ENCODE measurements at places on chromosomes 12 and 14.

GRCh38 chr14:51901475-51902024 lies 41.1 kb downstream of the GNG2 start:
- DNase-seq: no peak

- no peak for DNase-seq
Observed at GRCh38 chr14:68636597-68636996, 156.3 kb downstream of the ZFP36L1 start.

DNA sequence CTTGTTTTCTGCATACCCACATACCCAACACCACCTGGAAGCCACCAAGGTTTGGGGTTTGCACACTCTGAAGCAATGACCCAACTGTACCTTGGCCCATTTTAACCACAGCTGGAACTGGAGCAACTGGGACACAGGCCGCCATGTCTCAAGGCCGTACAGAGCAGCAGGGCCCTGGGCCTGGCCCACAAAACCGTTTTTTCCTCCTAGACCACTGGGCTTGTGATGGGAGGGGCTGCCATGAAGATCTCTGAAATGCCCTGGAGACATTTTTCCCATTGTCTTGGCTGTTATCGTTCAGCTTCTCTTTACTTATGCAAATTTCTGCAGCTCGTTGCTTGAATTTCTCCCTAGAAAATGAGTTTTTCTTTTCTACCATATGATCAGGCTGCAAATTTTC lies 96.7 kb upstream of the PLEKHA5 start:
- DNase-seq: no peak

GRCh38 chr12:103301642-103302591 lies 193.9 kb downstream of the C12orf42 start:
- DNase-seq: no peak

GRCh38 chr12:7319930-7320329 lies 16.1 kb downstream of the ACSM4 start:
- no peak for DNase-seq

- DNase-seq: no peak
Observed at GRCh38 chr12:115210533-115211252, 526.7 kb upstream of the TBX3 start.

DNA sequence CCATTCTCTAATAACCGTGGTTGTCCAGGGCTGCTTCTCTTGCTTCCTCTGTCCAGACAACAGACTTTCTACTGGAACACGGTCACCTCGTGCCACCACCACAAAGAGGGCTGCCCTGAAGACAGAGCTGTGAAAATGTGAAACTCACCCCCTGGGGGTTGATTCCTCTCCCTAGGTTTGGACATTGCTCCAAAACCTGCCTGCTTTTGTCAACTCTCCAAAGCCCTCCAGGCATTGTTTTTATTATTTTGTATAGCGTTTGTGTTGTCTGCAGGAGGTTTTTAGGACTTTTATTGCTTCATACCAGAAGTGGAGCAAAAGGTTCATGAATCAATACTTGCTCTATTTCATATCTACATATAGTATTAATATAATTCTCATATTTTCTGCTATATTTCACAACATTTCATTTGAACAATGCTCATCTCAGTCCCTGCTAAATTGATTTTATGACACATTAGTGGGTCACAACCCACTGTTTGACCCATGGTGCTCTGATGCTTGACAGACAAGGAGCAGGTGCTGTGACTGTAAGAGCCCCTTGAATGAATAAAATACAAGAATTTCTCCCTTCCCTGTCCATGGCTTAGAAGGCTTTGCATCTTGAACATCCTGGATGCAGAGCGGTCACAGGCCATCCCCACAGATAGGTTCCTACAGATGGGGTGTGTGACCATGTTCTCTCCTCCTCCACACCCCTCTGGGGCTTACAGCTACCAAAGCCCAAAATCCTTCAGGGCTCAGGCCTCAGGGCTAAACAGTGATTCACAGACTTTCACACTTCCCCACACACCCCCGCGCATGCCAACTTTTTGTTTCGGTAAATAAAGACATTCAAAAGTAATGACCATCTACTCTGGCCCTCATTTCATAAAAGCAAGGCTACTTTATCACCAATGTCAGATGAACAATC lies 20.6 kb upstream of the EML1 start:
- DNase-seq: no peak

- no peak for DNase-seq
Observed at GRCh38 chr12:66049538-66050282, 80.8 kb downstream of the LLPH start.

GRCh38 chr14:51302295-51303030 lies 62.4 kb downstream of the TMX1 start:
- DNase-seq: no peak

GRCh38 chr12:131330106-131330815 lies 376.6 kb downstream of the ADGRD1 start:
- DNase-seq: no peak

- no peak for DNase-seq
Observed at GRCh38 chr12:91851741-91852477, 293.7 kb downstream of the BTG1 start.

- no peak for DNase-seq
Observed at GRCh38 chr12:13945641-13946040, 35.8 kb downstream of the GRIN2B start.

- DNase-seq: no peak
Observed at GRCh38 chr12:29889737-29890136, 106.0 kb upstream of the TMTC1 start.

DNA sequence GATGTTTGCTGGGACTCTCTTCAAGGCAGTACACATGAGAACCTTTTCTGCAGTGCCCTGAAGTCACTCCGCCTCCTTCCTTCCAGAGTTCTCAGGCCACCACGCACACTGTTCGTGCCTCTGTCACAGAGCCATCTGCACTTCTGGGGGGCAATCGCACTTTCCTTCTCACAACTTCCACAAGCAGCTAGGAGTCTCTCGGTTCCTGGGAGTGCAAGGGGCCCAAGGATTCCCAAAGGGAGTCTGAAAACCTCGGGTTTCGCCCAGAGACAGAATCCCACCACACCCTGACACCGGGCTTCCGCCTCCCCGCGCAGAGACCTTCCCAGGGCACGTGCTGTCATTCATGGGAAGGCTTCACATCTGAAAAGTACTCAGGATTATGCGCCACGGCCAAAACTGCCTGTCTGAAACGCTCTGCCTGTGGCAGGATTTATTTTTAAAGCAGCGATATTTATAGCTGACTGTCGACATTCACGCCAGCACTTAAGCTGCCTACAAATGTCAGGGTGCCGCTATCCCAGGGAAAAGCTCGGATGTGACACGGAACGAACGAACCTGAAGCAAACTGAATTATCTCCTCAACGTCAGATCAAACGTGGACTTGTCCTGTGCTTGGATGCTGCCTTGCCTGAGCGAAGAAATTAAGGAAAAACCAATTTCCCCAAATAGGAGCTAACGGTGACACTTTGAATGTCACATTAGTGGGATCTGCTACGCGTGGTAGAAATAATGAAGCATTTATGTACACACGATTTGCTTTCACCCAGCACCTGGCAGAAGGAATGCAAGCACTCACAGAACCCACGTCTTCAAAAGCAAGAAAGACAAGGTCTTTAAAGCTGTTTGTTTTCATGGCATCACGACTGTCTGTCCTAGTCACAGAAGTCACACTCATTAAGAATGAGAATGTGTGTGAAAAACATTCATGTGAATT lies 154.0 kb downstream of the PIWIL1 start:
- no peak for DNase-seq

- no peak for DNase-seq
Observed at GRCh38 chr14:98946940-98947339, 325.1 kb downstream of the BCL11B start.

DNA sequence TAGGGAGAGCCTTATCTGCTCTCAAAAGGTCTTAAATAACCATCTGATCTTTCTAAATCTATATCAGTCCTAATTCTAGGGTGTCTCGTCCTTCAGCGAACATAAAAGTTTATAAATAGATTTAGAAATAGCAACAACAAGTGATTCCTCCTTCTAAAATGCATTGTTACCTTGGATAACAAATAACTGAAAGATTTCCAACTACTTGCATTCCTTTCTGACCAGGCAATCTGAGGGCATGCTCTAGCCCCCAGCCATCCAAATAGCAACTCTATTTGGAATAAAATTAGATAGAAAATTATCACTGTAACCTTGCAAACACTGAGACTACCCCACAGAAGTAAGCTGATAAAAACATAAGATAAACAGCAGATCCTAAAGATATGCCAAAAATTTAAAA lies 21.8 kb upstream of the KRR1 start:
- DNase-seq: no peak

GRCh38 chr12:75337905-75338304 lies 3.4 kb downstream of the GLIPR1L1 start:
- DNase-seq: no peak

DNA sequence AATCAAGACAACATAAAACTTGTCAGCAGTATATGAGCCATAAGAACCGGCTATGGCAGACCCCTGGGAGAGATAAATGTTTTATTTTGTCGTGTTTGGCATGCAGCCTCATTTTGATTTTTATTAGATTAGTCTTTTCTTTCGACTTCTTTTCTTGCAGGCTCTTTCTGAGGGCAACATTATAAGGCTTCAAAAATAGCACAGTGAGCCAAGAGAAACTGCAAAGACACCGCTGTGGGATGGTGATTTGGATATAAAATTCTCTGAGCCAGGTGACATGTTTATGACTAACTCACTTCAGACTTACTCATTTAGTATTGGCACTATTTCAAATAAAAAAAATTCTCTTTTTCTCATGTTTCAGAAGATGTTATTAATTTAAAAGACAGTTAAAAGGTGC lies 96.8 kb upstream of the PKP2 start:
- DNase-seq: no peak

GRCh38 chr12:46661110-46661845 lies 164.5 kb downstream of the SLC38A4 start:
- no peak for DNase-seq

DNA sequence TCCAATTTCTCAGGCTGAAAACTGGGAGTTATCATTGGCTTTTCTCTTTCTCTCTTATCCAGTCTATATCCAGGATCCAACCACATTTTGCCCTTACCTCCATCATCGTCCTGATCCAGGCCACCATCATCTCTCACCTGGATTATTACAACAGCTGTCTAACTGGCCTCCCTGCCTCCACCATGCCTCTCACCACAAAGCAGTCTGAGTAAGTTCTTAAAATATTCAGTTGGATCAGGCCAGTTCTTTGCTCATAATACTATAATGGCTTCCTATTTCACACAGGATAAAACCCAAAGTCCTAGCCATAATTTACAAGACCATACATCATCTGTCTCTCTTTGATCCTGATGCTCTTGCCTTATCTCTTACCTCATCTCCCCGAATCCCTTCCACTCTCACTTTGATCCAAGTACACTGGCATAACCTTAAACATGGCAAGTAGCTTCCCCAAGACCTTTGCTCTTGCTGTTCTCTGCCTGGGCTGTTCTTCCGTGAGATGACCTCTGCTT lies 133.4 kb upstream of the RAP1B start:
- DNase-seq: no peak

- DNase-seq: no peak
Observed at GRCh38 chr14:32980902-32981501, 42.3 kb downstream of the NPAS3 start.

GRCh38 chr14:90255871-90256270 lies 482 bp upstream of the PSMC1 start:
- no peak for DNase-seq

DNA sequence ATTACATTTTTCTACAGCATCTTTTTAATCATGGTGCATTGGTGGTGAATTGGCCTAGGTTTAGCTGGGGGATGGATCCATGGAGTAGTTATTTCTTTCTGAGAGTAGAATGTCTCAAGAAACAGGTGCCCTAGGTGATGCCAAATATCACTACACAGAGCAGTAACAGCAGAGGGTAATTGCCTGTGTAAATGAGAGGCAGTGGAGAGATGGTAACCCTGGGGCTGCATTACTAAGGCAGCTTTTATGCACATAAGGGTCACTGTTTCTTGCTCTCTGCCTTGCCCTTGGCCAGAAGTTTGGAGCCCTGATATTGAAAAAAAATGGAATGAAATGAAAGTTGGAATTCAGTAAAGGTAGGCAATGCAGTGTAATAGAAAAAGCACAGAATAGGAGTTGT lies 604.0 kb downstream of the NOVA1 start:
- no peak for DNase-seq

- DNase-seq: no peak
Observed at GRCh38 chr12:15534322-15534721, 212.0 kb downstream of the PTPRO start.

DNA sequence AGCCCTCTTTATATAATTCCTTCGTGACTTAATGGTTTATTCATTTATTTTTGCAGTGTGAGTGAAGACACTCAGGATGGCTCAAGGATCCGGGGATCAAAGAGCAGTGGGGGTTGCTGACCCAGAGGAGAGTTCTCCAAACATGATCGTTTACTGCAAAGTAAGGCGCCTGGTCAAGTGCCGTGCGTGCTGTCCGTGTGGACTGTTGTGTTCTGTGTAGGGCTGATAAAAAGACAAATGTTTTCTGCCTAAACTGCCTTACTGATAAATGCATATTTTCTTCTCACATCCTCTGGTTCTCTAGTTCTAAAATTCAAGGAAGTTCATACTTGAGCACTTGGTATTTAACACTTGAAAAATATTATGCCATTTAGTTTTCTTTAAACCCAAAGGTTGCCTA lies 32.5 kb downstream of the RGS6 start:
- DNase-seq: no peak

DNA sequence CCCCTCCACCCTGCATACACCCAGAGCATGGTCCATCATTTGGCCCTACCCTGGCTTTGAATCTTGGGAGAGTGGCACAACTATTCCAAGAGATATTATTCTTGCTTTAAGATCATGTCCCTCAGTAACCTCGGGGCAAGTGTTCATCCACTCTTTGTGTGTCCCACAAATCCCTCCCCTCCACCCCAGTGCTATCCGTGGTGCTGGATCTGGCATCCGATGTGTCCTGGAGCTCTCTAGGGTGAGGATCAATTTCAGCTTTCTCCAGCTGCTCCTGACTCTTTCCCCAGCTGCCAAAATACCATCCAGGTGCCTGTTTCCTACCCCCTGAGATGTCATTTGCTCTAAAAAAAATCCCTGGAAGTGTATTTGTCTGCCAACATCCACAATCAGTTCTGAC lies 64.8 kb upstream of the CMKLR1 start:
- DNase-seq: no peak

DNA sequence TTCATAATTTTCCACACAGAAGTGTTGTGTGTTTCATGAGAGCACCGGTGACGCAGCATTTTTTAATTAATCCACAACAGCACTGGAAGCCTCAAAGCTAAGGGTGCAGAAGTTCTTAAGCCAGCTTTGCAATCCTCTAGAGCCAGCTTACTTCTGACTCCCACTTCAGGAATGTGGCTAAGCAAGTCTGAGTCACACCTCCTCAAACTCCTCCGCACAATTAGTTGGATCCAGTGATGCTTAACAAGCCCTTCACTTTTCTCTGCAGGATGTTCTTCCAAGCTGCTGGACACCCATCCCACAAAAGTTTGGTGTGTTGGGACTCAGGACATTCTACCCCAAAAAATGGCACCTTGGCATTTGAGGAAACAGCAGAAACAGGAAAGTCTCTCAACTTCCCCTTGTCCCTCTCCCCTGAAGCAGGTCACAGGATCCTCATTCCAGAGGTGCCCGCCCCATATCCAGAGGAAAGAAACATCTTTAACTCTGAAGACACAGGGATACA lies 210.0 kb downstream of the PPM1H start:
- DNase-seq: no peak
